ENCODE measurements at places on chromosomes 7 and 10.

GRCh38 chr10:72904806-72905205, 11.3 kb downstream of the OIT3 start:
- DNase-seq, result no peak

DNA sequence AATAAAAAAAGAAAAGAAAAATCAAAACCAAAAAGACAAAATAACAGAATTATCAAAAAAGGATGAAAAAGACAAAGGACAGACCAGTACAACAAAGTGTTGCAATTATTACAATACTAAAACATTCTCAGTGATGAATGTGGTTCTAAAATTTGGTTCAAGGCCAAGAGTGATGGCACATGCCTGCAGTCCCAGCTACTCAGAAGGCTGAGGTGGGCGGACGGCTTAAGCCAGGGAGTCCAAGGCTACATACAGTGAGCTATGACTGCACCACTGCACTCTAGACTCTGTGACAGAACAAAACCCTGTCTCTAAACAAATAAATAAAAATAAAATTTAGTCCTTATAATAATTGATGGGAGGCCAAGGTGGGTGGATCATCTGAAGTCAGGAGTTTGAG, 14.5 kb downstream of the BAZ1B start:
- no peak for DNase-seq

GRCh38 chr7:81180573-81180972, 261.7 kb upstream of the SEMA3C start:
- DNase-seq, result no peak

GRCh38 chr10:89332123-89332633, 4.4 kb downstream of the IFIT3 start:
- DNase-seq, result no peak

GRCh38 chr7:910441-910861, 34.1 kb downstream of the GET4 start:
- DNase-seq, result peak; percentile 12

DNA sequence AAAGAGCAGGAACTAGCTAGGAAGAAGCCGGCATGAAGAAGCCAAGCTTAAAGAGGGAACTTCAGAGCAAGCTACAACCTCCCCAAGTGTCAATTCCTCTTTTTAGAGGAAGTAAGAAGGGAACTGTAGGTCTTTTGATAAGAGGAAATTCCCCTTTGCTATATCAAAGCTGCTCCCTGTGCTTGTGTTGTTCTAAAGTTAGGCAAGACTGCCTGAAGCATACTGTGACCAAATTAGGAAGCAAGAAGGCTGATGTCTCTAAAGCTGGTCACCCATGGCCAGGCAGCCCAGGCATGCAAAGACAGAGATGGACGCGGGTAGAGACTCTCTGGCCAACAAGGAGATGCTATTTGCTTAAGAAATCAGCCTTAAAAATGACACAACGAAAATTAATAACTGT, 87.9 kb downstream of the RNF216 start:
- DNase-seq, result no peak

DNA sequence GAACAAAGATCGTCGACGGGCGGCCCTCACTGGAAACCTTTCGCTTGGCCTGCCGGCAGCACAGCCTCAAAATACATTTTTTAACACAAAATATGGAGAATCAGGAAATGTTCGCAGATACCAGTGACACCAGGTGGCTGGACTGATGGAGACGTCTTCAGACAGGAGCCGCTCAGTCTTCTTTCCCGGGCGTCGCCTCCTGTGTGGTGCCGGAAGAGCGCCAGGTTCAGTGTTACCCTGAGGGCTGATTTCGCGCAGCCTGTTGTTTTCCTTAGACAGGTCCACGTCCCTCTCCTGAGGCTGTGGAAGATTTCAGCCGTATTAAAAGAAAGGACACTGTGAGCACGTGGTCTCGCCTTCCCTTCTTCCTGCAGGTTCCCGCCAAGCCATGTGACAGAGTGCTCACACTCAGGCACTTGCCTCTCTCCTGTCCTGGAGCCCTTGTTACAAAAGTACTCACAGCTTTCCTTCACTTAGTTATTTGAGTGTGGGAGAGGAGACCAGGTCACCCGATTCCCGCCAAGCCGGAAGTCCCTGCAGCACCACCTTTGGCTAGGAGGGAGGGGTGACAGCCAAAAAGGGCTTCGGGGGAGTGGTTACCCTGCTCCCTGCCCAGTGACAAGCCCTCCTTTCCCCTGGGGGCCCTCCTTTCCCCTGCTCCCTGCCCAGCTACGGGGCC, 21.7 kb upstream of the PWWP2B start:
- DNase-seq, result no peak

GRCh38 chr10:235915-236314, 100.7 kb downstream of the ZMYND11 start:
- no peak for DNase-seq

GRCh38 chr10:132893090-132893489, 49.3 kb downstream of the CFAP46 start:
- no peak for DNase-seq

DNA sequence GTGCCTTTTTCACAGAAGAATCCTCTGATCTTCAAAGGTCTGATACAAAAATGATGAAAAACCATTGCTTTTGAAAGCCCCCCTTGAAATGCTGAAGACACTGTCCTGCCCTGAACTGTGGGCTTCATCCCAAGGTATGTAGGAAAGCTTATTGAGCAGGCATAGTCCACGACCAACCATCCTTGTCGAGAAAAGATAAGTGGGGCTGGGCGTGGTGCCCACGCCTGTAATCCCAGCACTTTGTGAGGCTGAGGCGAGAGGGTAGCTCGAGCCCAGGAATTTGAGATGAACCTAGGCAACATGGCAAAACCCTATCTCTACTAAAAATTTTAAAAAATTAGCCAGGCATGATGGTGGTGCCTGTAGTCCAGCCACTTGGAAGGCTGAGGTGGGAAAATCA, 25.6 kb downstream of the TACR2 start:
- DNase-seq, result no peak

- peak; percentile 70 for DNase-seq
Observed at GRCh38 chr7:74083928-74084721, 521 bp downstream of the LIMK1 start.

DNA sequence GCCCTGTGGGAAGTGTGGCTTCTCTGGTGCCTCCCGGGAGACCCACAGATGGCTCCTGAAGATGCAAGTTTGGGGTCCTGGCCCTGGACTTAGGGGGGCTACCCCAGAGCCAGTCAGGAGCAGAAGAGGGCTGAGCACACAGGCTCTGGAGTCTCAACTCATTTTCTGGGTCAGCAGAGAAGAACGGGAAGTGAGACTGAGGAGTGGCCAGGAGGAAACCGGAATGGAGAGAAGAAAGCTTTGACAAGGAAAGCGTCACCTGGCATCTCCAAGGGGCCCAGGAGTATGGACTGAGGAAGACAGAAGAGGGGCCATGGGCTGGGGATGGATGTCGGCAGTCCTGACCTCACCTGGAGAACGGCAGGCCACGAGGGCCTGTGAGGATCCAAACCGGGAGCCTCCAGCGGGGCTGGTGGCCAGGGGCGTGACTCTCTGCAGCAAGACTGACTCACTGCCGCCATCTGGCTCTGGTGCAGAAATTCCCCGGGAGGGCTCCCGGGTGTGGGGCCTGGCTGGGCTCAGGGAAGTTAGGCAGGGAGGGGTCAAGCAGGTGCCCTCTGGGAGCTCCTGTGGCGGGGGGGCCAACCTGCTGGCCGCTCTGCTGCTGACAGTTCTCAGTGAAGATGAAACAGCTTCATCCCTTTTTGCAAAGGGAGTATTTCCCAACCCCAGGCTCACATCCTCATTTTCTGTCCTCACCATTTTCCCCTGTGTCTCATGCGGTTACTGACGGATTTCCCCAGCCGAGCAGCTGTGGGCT, 23.6 kb downstream of the DAGLB start:
- DNase-seq, result no peak

- DNase-seq, result no peak
Observed at GRCh38 chr10:88386204-88386788, 196.8 kb downstream of the RNLS start.

DNA sequence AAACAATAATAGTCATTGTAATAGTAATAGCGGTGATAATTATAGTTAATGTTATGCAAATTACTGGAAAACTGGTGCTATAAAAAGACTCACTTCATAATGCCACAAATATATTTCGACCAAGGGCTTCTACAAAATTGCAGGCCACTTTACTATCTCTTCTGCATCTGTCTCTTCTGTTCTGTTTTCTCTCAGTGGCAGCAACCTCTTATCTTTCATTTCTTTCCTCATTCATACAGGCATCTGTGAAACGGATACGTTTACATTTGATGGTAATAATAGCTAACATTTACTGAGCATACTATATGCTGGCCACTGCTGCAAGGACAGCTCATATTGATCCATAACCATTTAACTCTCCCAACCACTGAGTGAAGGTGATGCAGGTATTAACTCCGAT, 537.4 kb upstream of the PFKP start:
- no peak for DNase-seq

DNA sequence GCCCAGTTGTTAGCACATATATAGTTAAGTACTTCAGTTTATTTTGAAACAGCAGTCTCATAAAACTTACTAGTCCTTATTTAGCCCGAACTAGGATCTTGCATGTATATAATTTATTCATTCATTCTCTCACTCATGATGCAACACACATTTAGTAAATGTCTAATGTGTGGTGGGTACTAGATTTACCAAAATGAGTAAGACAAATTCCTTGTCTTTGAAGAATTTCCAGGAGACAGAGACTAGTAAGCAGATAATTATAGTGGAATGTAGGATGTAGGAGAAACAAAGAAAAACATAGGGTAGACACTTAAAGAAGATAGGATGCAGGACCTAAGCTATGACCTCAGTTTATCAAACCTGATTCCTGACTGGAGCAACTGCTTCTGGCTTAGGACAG, 120.2 kb upstream of the AMPH start:
- DNase-seq, result no peak

GRCh38 chr10:33963729-33964128, 629.3 kb upstream of the NRP1 start:
- DNase-seq, result no peak

- no peak for DNase-seq
Observed at GRCh38 chr10:71238626-71239025, 26.3 kb downstream of the UNC5B start.

DNA sequence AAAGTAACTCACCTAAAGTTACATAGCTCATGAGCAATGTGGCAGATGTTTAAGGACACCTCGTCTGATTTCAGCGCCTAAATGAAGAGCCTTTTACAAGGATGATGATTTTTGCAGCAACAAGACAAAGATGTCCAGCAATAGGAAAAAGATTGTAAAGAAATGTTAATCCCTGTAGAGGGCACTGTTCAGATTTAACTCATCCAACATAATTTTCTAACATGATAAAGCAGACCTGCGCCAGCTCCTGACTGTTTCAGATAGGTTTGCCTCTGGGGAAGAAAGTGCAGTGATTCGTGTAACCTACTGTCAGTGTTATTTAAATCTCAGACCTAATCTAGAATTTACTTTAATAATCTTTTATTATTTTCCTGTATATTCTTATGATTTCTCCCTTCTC, 595.2 kb downstream of the AUTS2 start:
- DNase-seq, result no peak

DNA sequence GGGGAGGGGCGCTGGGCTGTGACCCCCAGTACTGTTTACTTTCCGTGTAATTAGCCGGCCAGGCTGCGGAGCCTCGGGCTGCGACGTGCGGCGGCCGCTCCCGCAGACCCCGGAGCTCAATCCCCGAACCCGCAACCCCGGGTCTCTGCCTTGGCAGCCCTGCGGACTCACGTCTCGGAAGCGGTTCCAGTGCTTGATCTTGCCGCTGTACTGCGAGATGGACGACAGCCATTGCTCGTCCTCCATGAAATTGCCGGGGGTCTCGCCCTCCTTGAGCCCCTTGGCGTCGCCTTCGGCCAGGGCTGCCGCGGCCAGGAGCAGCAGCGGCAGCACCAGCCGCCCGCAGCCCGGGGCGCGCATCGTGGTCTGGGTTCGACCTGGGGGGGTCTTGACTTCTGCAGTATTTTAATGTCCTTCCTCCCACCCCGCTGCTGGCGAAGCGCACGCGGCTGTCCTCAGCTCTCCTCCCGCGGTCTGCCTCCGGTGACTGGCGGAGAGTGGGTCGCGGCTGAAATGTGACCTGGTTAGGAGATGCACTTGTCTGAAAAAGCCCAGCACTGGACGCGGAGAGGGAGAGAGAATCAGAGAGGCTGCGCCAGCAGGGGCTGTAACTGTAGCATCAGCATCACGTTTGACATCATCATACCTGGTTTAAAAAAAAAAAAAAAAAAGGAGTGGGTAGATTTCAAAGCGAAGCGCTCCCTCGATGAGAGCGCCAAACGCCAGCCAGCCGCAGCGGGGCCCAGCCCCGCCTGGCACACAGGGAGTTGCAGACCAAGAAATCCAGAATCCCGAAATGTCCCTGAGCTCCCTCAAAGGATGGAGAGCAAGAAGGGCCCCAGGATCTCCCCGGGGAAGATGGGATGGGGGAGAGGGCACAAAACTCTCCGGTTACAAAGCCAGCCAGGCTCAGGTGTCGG, at the start of gene SPOCK2:
Gene SPOCK2 (minus strand): TSS at position 583 of the 920 bp plus-strand sequence. CDS start 223 bp downstream, at position 360.
- no peak for DNase-seq

GRCh38 chr7:131722371-131722770, 165.9 kb upstream of the PODXL start:
- no peak for DNase-seq

GRCh38 chr10:77578583-77579227, 58.9 kb downstream of the KCNMA1 start:
- DNase-seq, result no peak

DNA sequence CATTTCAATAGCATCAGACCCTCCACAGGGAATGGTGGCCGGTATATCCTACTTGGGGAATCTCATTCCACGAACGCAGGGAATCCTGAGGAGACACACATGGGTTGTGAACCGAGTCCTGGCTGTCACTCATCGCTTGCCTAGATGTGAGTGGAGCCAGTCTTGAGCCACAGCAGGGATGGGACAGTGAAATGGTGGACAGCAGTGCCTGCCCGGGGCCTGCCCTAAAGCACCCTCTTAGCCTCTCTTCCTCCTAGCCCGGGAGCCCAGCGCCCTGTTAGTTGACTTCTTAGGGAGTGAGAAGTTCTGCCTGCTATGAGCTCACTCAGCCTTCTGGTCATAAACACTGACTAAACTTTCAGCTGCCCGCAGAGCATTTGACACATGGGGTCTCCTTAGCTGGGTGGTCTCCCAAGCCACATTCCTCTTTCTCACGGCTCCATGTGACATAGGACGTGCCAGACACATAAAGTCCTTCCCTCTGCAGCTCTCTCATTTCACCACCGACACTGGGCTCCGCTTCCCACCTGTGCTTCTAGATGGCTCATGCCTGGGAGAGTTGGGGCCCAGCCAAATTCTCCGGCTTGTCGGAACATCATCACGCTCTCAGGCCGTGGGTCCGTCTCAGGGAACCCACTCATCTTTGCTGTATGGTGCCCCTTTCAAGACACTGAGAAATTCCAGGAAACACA, 60.9 kb downstream of the TCERG1L start:
- no peak for DNase-seq

- no peak for DNase-seq
Observed at GRCh38 chr7:128915841-128916642, 5.5 kb upstream of the KCP start.

DNA sequence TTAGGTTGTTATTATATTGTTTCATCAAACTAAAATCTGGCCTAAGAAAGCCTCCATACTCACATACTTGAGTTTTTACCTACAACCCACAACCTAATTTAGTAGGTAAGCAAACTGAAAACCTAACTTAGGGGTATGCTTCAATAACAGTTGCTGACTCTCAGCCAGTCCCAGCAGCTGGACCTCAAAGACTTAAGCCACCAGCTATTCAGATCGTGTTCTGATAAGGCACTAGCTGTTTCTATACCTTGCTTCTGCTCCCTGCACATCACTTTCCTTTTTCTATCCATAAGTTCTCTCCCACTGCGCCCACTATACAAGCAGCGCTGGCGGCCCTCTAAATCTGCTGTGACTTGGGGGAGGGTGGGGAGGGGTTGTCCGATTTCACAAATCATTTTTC, 42.3 kb downstream of the SUGCT start:
- DNase-seq, result no peak
